ENCODE measurements at places on chromosomes 1 and 21.

- no peak for DNase-seq
Observed at GRCh38 chr1:25113086-25113485, 119.2 kb downstream of the SYF2 start.

- peak; percentile 34 for DNase-seq
Observed at GRCh38 chr1:8094481-8095241, 68.6 kb upstream of the ERRFI1 start.

- DNase-seq: no peak
Observed at GRCh38 chr1:74323937-74324473, 88.8 kb downstream of the TNNI3K start.

DNA sequence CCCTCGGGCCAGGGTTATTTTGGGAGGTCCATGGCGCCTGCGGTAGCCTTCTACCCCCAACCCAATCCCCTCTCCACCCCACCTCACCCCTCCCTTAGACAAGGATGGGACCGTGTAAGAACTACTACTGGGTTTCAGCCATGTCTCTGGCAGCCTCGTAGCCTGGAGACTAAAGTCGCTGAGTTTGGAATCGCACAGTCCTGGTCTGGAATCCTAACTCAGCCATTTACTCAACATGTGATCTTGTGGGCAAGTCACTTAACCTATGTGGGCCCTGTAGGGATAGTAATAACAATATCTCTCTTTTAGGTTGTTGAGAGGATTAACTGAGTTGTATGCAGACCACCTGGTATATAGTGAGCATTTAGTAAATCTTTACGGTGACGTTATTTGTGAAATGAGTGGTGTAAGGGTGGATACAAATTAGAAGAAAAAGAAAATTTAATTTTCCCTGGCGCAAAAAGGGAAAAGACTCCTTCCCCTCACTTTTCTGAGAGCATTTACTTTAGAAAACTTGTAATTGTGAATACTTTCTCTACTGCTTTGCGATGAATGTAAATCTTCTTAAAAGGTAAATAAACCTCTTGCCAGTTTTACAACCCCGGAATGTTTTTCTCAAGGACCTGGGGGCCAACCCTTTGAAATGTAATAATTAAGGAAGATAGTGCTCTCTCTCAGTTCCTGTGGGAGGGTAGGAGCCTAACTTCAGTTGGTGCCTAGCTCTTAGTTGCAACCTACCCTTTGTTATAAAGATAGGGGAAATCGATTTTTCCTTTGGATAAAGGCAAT lies 615 bp upstream of the MRPS15 start:
- DNase-seq: no peak

- no peak for DNase-seq
Observed at GRCh38 chr21:34065027-34065426, 8.4 kb upstream of the MRPS6 start.

DNA sequence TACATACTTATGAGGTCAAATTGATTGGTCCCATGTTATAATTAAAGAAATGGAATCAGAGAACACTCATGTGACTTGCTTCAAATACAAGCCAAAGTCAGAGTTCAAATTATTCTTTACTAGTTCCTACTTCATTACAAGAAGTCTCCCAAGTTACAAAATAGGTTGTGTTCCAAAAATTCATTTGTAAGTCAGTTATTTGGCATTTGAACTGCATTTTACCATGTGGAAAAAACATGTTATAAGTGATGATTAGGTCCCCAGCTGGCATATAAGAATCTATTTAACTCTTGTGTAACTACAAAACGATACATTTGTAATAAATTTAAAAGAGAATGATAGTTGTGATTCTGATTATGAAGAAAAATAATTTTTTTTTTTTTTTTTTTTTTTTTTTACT lies 124.1 kb downstream of the DISP1 start:
- no peak for DNase-seq

- DNase-seq: no peak
Observed at GRCh38 chr1:230698130-230698529, 15.8 kb downstream of the AGT start.

DNA sequence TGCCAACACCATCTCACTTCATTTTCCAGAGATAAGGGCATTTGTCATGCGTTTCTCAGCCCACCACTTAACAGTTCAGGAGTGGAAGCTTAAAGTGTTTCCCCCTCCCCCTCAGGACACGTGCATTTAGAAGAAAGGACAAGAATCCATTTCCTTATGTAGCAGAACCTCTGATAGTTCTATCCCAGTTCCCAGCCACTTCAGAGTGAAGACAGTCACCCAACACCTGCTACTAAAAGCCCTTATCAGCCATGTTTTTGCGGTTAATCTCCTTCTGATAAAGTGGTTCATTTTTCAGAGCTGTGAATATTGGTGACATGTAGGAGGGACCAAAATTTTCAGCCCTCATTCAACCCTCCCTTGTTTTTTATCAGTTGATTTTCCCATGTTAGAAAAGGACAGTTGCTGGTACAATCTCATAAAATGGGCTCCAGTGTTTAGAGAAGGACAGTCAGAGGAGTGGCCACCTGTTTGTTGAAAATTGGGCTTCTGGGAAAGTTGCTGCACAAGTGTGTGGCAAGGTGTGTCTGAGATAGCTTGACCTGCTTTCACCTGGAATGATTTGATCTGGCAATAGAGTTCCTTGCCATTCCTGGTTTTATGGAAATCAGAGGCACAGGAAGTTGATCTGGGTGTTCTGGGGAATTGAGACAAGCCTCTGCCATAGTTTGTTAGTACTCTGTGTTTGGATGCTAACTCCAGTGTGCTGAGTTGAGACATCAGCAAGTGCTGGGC lies 114.0 kb downstream of the PPP1R12B start:
- DNase-seq: no peak

DNA sequence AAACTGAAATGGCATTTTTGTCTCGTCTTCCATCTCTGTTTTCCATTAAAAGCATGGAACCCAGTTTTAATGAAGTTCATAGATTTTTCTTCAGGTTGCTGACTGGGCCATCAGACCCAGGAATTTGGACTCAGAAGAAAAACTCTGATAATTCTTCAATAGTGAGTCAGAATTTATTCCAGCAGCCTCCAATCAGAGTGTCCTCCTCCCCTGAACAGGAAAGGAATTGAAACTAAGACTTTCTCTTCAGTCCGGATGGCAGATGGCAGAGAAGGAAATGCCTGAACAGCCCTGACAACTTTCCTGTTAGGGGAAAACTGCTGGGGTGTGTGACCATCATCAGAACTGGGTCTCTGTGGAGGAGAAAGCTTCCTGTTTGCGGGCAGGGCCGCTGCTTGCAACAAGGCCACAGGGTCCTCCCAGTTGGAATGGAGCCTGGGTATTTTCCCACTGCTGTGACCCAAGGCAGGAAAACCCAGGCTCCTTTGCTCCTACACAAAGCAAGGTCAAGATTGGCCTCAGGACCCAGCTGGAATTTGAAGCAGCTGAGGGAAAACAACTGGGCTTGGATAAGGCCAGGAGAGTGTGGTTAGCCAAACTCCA lies 20.7 kb downstream of the CD34 start:
- peak; percentile 72 for DNase-seq

DNA sequence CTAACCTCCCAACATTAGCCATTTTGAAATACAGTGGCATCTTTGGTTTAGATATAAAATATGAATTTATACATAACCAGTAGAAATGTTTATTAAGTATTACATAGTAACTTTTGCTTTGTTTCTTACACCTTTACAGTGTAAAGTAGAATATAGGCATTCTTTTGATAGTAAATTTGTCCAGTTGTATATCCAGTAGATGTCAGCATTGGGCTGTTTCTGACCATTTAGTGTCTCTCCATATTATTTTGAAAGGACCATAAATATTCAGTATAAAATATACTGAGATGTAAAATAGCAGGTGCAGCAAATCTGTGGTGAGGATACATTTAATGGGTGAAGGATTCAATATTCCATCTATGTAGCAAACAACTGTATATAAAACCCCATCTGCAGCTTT lies 115.8 kb upstream of the ZRANB2 start:
- peak; percentile 39 for DNase-seq

DNA sequence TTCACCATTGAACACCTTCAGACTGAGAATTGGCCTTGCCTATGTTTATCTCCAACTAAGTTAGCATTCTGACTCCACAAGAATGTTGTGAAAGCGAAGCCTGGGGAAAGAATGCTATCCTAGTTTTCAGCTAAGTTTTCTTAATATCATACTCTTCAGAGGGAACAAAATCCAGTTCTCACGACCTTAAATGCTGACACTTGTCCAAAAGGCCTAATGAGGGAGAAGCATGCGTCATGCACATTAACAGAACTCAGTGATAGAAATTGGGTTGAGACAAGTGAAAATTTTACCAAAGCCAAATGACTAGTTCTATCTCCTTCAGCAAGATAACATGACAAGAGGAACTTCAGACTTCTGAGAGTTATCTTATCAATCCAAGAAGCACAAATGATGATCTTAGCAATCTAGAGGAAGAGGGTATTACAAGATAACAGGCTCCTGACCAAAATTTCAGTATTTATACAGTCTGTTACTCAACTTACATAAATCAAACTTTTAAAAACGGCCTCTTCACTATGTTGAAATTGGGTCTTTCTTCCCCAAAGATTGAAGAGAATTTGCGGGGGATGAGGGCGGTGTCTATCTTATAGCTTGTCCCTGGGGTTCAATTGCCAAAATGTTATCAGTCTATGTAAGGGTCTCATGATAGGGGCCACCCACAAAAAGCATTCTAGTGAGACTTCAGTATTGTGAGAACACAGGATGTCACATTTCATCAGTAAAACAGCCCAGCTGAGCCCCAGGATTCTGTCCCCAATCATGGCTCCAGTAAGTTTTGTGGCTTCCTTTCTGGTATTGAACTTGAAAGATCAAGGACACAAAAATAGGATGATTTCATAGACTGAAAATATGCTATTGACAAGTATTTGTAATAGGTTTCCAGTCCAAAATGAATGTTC lies 26.5 kb upstream of the SLC45A3 start:
- no peak for DNase-seq

DNA sequence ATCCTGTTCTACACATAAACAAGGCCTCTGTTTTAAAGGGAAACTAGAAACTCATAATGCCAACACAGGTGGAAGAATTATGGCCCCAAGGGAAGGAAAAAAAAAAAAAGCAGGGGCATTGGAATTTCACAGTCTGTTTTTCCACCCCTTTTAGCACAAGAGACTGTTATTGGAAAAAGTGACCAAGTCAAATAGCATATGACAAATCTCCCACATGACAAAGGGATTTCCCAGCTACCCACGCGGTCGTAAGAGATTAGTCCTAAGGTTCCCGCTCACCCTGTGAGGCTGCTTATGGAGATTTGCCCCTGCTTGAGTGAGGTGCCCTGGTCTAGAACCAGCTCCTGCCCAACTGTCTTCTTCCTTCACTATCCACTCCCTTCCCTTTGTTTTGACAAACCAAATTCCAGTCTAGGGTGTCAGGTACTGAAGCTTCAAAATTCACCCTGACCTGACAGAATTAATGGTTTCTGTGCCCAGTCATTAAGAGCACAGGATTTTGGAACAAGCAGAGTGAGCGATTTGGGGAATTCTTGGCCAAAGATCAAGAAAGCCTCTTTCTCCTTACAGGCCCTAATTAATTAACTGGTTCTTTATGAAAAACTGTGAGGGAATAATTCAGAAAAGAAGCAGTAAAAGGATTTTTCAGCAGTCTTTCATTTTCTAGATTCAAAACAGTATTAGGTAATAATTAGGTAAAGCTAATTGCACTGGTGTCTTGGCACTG lies 107.3 kb downstream of the NMNAT2 start:
- DNase-seq: peak; percentile 2

GRCh38 chr1:187336441-187337168 lies 507.9 kb downstream of the PLA2G4A start:
- DNase-seq: no peak

Measured in HFFc6 (cell line).